ENCODE measurements at places on chromosomes 6 and 20. TPM values are rescaled to one million over a fixed set of nuclear protein-coding genes. Genes with fewer than 3 reads are reported as not detected.

LAMA4 gene
- 132 TPM for total RNA-seq

TRIM27 gene
- 24.3 TPM for total RNA-seq

CAP2 gene
- total RNA-seq, result 151 TPM

MYO6 gene
- 6.3 TPM for total RNA-seq

CFB gene
- 4.9 TPM for total RNA-seq

SYCP2L gene
- total RNA-seq, result 0.65 TPM

COX4I2 gene
- total RNA-seq, result 5.7 TPM

SNAI1 gene
- total RNA-seq, result 6.7 TPM
